ENCODE measurements at places on chromosomes 7 and 10. TPM values are rescaled to one million over a fixed set of nuclear protein-coding genes. Genes with fewer than 3 reads are reported as not detected.

The LIPM gene
- polyA plus RNA-seq: not detected

The TRIM56 gene
- polyA plus RNA-seq: 8.3 TPM

The GOLGA7B gene
- polyA plus RNA-seq: 20.3 TPM

The NOS3 gene
- 14.9 TPM for polyA plus RNA-seq

The RADIL gene
- 2.8 TPM for polyA plus RNA-seq
